ENCODE measurements at places on chromosomes 5 and 9. TPM values are rescaled to one million over a fixed set of nuclear protein-coding genes. Genes with fewer than 3 reads are reported as not detected.

The TRIP13 gene
- 1.6 TPM for total RNA-seq

The CD14 gene
- total RNA-seq = 162 TPM

The SMIM33 gene
- total RNA-seq = not detected

GRCh38 chr5:113652161-113652560, 138.7 kb downstream of the YTHDC2 start:
- H3K27me3 ChIP-seq = no peaks in the 10 kb centered on the region
- no peak overlapping the region for H3K4me3 ChIP-seq
- H3K4me1 ChIP-seq = no peaks in the 10 kb centered on the region

DNA sequence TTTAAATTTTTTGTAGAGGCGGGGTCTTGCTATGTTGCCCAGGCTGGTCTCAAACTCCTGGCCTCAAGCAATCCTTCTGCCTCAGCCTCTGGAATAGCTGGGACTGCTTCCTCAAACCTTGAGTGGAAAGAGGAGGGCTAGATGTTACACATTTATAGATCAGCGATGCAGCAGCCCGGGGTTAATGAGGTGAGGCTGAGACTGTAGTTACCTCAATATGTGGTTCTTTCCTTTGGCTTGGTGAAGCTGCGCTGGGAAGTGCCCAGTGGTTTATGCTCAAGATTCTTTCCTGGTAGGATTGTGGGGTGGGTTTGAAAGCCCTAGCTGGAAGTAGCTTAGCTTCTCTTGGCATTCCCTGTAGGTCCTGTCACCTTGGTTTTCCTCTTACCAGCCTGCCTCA, 22.5 kb downstream of the ZNF618 start:
- H3K4me3 ChIP-seq = no peak overlapping the region
- no peak overlapping the region for H3K27ac ChIP-seq
- no peak for DNase-seq
- H3K4me1 ChIP-seq = peaks cover 5% of the 10 kb centered on the region
- no peaks in the 10 kb centered on the region for H3K36me3 ChIP-seq

DNA sequence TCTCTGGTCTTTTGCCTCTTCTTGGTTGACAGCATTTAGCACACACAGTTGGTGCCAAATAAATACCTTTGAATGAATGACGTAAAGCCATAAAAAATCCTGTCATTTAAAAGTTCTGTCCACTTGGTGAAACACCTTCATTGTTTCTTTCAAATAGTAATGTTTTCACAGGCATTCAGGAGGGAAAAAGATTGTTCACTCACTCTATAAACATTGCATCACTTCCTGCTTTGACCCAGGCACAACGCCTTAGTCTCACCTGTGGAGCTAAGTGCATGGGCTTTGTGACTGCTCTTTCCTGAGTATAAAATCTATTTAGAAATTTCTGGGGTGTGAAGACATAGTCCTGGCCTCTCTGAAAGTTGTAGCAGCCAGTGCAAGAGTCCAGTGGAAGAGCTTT, 88.9 kb upstream of the CXCL14 start:
- H3K4me1 ChIP-seq = no peaks in the 10 kb centered on the region
- no peaks in the 10 kb centered on the region for H3K36me3 ChIP-seq
- no peak overlapping the region for H3K4me3 ChIP-seq
- H3K27ac ChIP-seq = no peak overlapping the region

- H3K27ac ChIP-seq = no peak overlapping the region
- DNase-seq = no peak
- H3K4me3 ChIP-seq = no peak overlapping the region
- no peaks in the 10 kb centered on the region for H3K27me3 ChIP-seq
Observed at GRCh38 chr5:54347221-54347865, 37.0 kb upstream of the ARL15 start.

DNA sequence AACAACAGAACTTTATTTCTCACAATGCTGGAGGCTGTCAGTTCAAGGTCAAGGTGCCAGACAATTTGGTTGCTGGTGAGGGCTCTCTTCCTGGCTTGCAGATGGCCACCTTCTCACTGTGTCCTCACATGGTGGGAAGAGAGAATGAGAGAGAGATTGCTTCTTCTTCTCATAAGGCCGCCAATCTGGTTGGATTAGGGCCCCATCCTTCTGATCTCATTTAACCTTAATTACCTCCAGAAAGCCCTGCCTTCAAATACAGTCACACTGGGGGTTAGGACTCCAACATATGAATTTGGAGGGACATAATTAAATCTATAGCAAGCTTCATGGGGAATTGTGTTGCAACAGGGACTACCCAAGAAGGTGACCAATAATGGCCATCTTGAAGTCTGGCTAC, 110.2 kb downstream of the LHX2 start:
- H3K4me1 ChIP-seq = no peaks in the 10 kb centered on the region
- no peaks in the 10 kb centered on the region for H3K27me3 ChIP-seq
- no peak overlapping the region for H3K4me3 ChIP-seq
- H3K36me3 ChIP-seq = no peaks in the 10 kb centered on the region

DNA sequence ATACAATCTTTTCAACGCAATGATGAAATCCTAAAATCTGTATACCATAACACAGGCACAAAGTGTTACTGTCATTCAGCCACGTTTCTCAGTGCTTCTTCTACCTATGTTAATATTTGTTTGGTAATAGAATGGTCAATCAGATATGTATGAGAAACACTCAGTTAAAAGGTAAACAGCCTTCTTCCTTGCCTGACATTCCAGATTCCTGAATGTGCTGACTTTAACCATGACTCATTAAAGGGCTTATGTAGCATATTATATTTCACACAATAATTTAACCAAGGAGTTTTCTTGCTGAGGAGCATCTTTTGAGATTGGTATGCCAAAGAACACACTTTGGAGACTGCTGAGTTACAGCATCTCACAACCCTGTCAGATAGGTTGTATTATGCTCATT, 187.6 kb downstream of the CETN3 start:
- no peak for DNase-seq
- H3K27me3 ChIP-seq = no peaks in the 10 kb centered on the region
- no peak overlapping the region for H3K4me3 ChIP-seq
- H3K4me1 ChIP-seq = no peaks in the 10 kb centered on the region

GRCh38 chr5:73815631-73816030, 189.6 kb downstream of the ARHGEF28 start:
- no peaks in the 10 kb centered on the region for H3K4me1 ChIP-seq
- no peaks in the 10 kb centered on the region for H3K27me3 ChIP-seq
- H3K4me3 ChIP-seq = no peak overlapping the region
- no peaks in the 10 kb centered on the region for H3K36me3 ChIP-seq
